ENCODE measurements at places on chromosomes 6 and 20.

- DNase-seq: no peak
Measured at GRCh38 chr6:34043359-34043758, 102.5 kb downstream of the GRM4 start.

DNA sequence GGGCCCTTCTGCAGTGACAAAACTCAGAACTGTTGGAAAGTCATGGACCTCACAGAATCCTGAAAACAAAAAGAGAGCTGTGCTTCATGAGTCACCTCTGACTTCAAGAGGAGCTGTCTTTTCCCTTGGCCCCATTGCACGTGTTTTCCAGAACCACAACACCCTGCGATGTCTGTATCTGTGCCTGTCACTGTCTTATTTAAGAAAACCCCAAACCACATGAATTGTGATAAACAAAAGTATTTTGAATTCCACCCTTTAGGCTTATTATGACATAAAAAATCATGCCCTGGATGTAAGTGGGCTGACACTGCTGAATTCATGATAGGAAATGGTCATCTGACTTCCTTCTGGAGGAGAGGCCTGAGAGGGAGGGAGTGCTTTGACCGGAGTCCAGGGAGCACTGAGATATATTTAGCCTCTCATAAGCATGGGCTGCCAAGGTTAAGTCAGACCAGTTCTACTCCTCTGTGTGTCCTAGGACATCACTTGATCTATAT, 96.4 kb upstream of the DUSP22 start:
- DNase-seq: peak; percentile 72

- peak; percentile 97 for DNase-seq
Measured at GRCh38 chr20:50635676-50636600, 55.4 kb downstream of the RIPOR3 start.

DNA sequence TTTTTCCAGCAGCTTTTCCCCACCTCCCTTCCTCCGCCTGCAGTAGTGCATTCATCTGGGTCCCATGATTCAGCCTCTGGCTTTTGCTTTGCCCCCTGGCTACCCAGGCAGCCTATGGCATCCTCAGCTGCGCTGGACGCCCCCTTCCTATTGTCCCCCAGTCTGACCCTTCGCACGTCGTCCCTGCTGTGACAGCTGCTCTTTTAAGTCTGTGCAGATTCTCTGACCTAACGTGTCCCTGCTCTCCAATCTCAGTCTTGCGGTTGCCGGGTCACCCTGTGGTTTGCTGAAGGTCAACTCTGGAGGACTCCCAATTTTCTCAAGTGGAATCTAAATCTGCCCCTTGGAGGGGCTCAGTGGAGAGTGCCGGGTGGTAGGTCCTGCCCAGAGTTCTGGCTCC, 294.3 kb downstream of the CDC5L start:
- no peak for DNase-seq

DNA sequence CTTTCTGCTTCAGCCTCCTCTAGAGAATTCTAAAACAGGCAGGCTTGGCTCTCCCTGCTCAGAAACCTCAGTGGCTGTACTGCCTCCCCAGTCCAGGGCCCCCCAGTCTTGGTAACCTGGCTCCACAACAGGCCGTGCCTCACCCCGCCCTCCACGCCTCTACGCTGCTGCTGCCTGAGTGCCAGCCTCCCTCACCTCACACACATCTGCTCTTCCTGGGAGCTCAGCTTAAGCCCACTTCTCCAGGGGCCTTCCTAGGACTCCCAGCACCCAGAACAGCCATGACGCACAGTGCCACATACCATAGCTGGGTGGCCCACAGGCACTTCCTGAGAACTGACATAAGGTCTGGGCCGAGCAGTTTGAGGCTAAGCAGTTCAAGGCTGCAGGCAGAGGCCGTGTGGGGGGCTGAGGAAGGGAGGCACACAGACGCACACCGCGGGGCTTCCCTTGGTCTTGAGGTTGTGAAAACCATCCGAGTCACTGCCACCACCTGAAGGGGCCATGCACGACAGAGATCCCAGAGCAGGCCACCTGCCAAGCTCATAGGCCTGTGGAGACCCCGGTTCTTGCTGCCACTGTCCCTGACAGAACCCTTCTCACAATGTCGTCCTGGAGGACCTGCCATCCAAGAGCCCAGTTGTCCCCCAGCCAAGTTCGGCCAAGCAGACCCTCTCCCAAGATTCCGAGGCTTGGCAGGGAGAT, 42.6 kb downstream of the DSTN start:
- DNase-seq: peak; percentile 75

GRCh38 chr6:136553166-136553787, 3.1 kb upstream of the MAP7 start:
- DNase-seq: no peak

DNA sequence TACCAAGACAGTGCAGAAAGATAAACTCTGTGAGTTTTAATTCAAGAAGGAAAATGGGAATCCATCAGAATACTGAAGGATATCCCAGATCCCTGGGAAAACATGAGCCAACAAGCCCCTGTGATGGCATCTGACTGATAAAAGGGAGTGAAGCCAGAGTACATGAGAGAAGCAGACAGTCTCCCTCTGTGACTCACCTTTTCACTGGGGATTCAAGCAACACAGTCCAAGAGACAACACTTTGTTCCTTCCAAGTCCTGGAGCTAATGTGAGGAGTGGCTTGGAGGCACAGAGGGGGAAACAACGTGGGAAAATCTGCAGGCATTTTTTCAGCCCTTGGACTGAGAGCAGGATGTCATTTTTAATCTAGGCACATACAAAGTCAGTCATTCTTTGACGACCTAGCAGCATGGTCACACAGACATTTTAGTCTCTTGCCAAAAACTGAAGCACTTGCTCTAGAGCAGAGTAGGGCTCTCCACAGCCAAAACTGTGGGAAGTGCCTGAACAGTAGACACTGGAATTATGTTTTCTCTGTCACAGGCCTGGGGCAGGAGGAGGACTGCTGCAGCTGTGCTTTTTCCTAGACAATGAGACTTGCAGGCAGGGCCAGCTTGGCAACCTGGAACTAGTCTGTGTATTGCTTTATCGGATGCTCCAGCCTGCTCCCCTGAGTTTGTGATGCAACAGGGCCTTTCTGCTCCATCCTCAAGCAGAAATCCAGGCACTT, 465.0 kb upstream of the GJE1 start:
- DNase-seq: peak; percentile 32

GRCh38 chr6:154113392-154113791, 74.4 kb downstream of the OPRM1 start:
- no peak for DNase-seq

- no peak for DNase-seq
Measured at GRCh38 chr6:71965404-71965803, 79.1 kb downstream of the RIMS1 start.

GRCh38 chr20:49846206-49846807, 33.7 kb downstream of the SLC9A8 start:
- peak; percentile 71 for DNase-seq

DNA sequence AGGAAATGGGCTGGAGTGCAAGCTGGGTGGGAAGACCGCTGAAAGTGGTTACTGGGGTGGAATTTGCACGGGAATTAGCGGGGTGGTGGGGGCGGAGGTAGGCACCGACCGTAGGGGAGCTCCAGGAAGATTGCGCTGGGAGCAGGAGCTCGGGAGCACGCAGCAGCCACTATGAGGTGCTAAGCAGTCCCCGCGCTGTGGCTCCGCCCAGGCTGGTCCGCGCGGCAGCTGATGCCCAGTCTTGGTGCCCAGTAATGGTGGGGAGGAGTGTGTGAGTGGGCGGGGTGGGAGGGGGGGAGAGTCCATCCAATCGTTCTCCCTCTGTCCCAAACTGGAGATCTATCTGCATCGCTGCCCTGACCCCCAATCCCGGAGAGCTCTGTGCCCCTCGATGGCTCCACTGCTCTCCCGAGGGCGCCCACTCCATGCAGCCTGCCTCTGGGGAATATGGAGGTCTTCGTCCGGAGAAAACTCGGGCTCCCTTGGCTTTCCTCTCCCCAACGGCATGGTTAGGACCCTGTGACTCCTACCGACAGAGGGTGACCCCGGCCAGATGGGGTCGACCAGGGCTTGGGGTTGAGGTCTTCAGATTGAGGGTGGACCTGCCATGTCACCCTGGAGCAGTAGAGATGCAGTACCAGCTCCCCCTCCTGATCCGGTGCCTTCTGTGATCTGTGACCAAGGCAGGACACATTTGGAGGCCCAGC, 5.3 kb downstream of the TP53TG5 start:
- DNase-seq: peak; percentile 26

DNA sequence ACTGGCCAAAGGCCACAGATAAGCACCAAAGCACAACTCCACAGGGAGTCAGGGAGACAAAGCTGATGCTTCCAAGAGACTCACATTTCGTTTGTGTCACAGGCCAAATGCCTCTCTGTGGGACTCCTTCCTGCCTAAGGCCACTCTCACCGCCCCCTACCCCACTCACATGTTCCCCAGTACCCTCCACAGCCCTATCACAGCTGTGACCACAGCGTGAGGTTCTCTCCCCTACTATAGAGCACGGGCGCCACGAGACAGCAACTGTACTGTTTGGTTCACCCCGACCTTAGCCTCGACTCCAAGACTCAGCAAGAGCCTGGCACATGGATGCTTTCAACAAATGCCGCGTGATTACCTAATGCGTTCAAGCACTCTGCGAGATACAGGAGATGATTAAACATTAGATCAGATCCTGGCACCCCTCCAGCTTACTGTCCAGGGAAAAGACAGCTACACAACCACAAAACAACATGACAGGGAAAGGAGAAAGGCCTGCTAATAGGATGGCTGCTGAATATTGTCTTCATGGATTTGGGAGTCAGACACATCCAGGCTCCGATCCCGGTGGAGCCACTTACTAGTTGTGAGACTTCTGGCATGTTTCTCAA, 105.5 kb downstream of the AGPAT4 start:
- DNase-seq: peak; percentile 58

GRCh38 chr20:11380283-11380682, 537.4 kb upstream of the BTBD3 start:
- DNase-seq: no peak

GRCh38 chr6:148888856-148889255, 142.0 kb downstream of the UST start:
- no peak for DNase-seq

DNA sequence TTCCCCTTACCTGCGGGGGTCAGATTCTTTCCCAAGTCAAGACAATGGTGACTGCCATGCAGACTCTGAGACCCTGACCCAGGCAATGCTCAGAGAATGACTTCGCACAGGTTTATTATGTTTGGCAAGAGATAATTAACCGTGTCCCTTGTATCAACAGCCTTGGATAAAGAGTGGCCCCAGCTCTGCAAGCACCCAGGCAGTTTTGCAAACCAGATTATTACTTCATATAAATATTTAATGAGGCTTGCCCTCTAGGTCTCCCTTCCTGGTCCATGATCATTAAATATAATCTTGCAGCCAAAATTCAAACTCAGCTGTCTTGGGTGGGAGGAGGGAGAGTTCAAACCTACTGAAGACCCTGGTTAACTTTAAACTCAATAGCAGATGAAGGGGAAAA, 156.5 kb downstream of the ANKRD60 start:
- DNase-seq: no peak

DNA sequence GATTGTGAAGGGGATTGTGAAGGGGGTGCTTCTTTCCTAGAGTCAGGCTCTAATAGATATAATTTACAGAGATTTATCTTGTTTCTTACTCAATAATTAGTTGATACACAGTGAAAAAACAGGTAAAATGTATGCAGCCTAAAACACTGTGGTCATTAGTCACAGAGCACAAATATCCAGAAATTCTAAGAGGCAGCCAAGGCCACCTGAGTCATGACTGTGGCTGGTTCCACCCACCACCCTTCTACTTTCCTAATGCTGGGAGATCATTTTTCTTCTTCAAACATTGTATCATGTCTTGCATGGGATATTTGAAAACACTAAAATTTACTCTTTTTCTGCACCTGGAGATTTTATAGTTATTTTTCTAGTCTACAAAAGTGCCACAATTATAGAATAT, 181.6 kb downstream of the OTOR start:
- DNase-seq: no peak

DNA sequence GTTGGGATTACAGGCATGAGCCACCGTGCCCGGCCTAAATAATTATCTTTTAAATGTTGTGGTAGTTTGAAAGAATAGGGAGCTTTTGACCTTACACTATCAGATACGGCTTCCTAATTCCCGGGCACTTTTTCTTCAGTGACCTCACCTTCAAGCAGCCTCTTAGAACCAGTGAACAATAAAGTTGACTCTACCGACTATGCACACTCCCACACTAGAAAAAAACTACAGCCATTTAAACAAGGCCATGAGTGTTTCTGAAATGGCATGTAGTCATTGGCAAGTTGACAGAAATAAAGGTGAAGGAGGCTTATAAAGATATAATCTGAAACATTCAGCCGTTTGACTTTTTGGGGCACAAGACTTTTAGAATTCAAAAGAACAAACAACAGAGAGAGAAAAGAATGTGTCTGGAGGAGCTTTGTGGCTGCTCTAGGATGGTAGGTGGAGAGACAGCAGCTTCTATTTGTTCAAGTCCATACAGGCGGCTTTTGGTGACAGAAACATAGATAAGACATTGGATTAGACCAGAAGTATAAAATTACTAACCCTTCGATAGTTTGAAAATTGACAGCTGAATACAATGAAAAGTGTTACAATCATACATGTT, 75.2 kb downstream of the GJA1 start:
- DNase-seq: peak; percentile 25

DNA sequence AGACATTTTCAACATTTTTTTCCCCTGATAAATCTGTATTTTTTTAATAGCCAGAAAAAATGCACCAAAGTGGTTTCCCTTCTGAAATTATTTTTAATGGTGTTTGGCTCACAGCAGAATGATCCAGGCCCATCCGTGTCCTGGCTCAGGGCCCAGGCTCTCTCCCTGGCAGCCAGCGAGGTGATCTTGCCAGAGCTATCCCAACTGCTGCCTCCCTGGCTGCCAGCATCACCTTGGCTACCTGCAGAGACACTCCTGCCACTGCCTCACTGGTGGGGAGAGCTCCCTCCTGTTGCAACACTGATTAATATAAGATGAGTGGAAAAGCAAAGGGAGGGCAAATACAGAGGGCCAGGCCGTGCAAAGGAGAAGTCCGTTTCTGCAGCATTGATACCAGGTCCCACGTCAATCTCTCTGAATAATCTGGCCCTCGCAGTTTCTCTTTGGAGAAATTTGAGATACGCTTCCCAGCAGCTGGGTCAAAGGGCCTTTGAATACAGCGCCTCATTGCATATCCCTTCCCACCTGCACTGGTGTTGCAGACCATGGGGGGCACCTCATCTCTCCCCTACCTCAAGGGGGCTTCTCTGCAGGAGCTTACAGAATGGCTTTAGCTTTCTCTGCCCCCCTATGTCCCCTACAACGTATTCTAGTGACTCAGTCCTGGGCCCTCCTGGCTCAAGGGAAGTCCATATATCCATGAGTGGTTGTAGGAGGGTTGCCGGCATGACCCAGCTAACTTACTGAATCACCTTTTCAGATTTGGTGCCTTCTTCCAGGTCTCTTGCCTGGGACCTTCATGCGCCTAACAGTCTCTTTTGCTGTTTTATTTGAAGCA, 12.8 kb upstream of the DSTN start:
- no peak for DNase-seq

- peak; percentile 71 for DNase-seq
Measured at GRCh38 chr6:83221889-83222479, 28.8 kb downstream of the RWDD2A start.

- no peak for DNase-seq
Measured at GRCh38 chr6:36094238-36094637, 36.1 kb upstream of the MAPK13 start.

- no peak for DNase-seq
Measured at GRCh38 chr6:117601811-117602150, 530 bp downstream of the GOPC start.

- DNase-seq: peak; percentile 5
Measured at GRCh38 chr6:132715204-132715603, 1.3 kb upstream of the VNN1 start.

GRCh38 chr20:33835615-33836172, 24.5 kb downstream of the CHMP4B start:
- DNase-seq: no peak
